Suprapubic skin (tissue), 4 donors: ENCODE measurements at places on chromosomes 3 and 15. TPM values are rescaled to one million over a fixed set of nuclear protein-coding genes. Genes with fewer than 3 reads are reported as not detected.

DNA sequence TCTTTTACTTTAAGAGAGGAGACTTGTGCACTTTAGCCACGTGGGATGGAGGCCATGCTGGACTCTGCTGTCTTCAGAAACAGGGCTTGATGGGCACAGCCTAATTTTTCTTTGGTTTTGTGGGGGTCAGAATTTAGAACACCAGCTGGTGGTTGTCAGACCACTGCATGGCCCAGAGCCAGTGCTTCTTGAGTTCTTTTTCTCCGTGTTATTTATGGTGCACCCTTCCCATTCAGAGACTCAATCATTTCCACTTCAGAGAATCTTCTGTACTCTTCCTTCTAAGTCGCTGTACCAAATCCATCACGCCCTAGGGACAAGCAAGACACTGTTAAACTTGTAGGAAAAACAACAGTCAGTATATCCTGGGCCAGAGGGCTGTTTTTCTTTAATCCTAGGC is 20.1 kb downstream of the PRR23A start:
- H3K36me3 ChIP-seq = no peaks in the 10 kb centered on the region
- H3K27ac ChIP-seq = no peak overlapping the region
- no peaks in the 10 kb centered on the region for H3K27me3 ChIP-seq
- DNase-seq = no peak
- H3K4me3 ChIP-seq = no peak overlapping the region

DNA sequence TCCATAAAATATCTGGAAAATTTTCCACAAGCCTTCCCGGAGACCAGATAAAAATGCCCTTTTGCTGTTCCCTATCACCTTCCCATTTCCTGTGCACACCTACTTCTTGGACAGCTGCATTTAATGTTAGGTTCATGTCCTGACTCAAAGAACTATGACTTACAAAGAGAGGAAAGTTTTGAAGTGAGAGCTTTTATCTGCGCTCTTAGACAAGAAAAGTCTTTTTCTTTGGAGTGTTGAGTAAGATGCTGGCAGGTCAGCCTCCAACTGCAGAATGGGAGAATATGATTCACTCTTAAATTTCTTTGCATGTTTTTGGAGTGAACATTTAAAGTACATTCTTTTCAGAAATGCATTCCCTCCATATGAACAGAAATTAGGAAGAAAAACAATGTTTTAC is 147.3 kb upstream of the DPH6 start:
- H3K36me3 ChIP-seq = no peaks in the 10 kb centered on the region
- DNase-seq = no peak
- no peak overlapping the region for H3K27ac ChIP-seq
- peaks cover 22% of the 10 kb centered on the region for H3K4me1 ChIP-seq

DNA sequence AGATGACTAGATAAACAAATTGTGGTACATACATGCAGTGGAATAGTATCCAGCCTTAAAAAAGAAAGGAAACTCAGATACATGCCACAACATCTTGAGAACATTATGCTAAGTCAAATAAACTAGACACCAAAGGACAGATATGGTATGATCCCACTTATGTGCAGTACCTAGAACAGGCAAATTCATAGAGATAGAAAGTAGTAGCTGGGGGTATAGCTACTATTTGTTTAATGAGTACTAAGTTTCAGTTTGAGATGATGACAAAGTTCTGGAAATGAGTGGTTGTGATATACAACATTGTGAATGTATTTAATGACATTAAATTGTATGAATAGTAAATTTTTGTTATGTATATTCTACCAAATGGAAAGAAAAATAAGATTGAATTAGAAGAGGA is 477.2 kb upstream of the CFAP20DC start:
- H3K36me3 ChIP-seq = no peaks in the 10 kb centered on the region
- no peak overlapping the region for H3K27ac ChIP-seq
- H3K4me1 ChIP-seq = no peaks in the 10 kb centered on the region
- peaks cover 9% of the 10 kb centered on the region for H3K27me3 ChIP-seq

GRCh38 chr15:55960946-55961345 is 32.5 kb downstream of the NEDD4 start:
- peaks cover 6% of the 10 kb centered on the region for H3K36me3 ChIP-seq
- no peak for DNase-seq
- no peaks in the 10 kb centered on the region for H3K27me3 ChIP-seq
- H3K4me3 ChIP-seq = no peak overlapping the region
- no peak overlapping the region for H3K27ac ChIP-seq
- H3K4me1 ChIP-seq = no peaks in the 10 kb centered on the region

DNA sequence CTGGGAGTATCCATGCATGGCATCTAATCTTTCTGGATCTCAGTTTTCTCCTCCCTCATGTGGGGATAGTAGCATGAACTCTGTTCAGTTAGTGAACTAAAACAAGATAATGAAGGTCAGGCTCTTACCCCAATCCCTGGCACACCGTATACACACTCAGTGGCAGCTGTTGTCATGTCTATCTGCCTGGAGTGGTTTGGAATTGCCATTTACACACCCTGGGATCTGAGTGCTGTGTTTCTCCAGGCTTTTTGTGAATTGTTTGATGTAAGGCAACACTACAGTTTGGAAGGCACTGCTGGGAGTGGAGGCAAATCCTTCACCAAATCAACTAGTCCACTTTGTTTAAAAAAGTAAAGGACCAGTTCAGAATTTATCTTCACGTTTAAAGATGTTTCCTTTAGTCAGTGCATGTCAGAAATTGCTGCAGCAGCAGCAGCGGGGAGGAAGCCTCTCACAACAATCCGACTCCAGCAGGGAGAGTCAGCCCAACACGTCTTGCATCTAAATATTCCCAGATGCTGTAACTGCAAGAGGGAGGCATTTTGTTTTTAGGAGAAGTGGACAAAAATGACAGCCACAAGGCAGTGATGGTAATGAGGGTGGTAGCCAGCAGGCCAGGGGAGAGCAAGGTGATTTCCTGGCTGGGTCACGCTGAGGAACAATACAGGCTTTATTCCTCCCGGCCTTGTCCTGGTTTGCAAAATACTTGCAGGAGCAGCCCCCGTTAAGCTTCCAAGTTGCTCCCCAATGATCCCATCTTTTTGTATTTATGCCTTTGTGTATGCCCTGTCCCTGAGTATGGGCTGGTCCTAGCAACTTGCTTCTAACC is 128.5 kb upstream of the LRIG1 start:
- no peak overlapping the region for H3K27ac ChIP-seq
- DNase-seq = no peak
- H3K27me3 ChIP-seq = no peaks in the 10 kb centered on the region
- H3K36me3 ChIP-seq = no peaks in the 10 kb centered on the region

DNA sequence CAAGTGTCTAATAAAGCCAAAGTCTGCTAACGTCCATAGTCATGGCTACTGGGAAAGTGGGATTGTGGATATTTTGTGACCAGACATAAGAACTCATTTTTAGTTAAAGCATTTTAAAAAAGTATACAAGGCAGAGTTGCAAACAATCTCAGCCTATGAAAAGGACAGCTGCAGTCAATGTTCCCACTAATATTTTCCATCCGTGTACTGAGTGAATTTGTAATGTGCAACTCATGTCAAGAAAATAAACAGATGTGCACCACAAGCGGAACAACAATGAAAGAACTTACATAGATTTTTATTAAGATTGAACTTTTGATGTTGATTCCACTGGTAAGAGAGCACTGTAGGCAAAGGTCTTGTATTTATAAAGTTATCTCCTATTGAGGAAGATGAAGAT is 231.3 kb upstream of the SEMA6D start:
- no peaks in the 10 kb centered on the region for H3K4me1 ChIP-seq
- DNase-seq = no peak
- H3K27ac ChIP-seq = no peak overlapping the region
- no peaks in the 10 kb centered on the region for H3K27me3 ChIP-seq
- H3K4me3 ChIP-seq = no peak overlapping the region
- no peaks in the 10 kb centered on the region for H3K36me3 ChIP-seq

DNA sequence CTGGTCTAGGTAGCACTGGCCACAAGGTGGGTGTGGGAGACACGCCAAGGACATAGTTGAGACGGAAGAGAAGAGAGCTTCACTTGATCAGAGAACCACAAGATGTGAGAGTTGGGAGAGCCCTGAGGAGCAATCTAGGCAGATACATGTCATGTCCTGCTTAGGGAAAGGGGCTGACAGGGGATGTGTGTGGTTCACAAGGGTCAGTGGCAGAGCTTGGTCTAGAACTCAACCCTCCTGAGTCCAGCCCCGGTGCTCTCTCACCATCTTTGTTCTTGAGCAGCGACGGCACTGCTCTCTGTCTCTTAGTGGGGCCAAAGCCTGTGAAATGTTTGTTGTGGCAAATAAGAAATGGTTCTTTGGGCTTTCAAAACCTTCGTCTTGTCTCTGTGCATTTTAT is 243.5 kb upstream of the ROPN1 start:
- H3K4me3 ChIP-seq = no peak overlapping the region
- DNase-seq = no peak
- H3K36me3 ChIP-seq = no peaks in the 10 kb centered on the region

DNA sequence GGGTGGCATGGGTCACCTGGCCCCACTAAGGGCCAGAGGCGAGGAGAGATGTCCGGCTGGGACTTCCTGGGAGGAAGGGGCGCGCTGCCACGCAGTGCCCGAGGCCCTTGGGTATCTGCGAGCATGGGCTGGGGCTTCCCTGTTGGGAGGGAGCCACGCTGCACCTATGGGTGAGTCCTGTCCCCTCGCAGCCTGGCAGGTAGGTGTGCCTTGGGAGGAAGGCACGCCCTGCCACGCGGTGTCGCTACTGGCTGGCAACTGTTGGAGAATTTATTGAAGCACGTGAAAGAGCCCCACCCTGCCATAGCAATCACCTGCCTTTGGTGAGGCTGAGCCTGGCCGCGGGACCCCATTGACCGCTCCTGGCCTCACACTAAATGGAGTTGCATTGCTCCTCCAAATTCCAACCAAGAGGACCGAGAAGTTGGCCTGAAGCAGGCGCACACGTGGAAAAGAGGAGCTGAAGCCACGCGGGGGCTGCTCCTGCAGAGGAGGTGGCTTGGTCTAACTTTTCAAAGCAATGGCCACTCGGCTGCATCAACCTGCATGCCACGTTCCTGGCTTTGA is 134.2 kb downstream of the TJP1 start:
- no peaks in the 10 kb centered on the region for H3K27me3 ChIP-seq
- H3K36me3 ChIP-seq = no peaks in the 10 kb centered on the region
- no peak overlapping the region for H3K27ac ChIP-seq
- H3K4me3 ChIP-seq = no peak overlapping the region
- DNase-seq = no peak

DNA sequence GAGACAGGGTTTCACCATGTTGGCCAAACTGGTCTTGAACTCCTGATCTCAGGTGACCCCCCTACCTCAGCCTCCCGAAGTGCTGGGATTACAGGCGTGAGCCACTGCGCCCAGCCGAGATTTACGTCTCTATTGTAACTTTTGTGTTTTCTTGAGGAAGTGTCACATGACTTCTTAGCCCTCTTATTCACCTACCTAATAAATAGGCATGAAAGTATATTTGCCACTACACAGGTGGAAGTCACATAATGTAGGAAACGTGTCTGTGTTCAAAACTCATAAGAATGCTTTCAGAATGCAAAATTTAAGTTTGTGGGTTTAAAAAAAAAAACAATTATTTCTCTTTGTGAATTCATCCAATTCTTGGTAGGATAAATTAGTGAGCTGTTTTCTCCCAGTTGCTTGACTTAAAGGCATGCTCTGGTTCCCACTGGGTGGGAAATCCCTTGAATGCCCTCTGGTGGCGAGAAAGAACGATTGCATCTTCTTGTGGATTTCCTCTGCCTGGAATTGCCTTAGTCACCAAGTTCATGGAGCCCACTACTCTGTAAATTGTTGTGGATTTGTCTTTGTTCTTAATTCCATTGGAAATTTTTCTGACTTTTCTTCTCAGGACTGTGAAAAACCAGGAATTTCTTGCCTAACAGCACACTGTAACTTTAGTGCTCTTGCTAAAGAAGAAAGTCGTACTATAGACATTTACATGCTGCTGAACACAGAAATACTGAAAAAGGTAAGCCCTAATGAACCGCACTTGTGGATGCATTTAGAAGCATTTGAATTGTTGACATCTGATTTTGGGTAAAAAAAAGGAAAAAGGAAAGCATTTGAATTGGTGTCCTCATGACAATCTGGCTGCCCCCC is 82.2 kb upstream of the CTDSPL start:
- no peak for DNase-seq
- no peaks in the 10 kb centered on the region for H3K4me1 ChIP-seq
- H3K27me3 ChIP-seq = no peaks in the 10 kb centered on the region

- no peak for DNase-seq
- H3K36me3 ChIP-seq = peaks cover 50% of the 10 kb centered on the region
Measured at GRCh38 chr15:40550341-40551037, 14.4 kb downstream of the CCDC32 start.

GRCh38 chr3:62954580-62954979 is 79.4 kb upstream of the CADPS start:
- no peak overlapping the region for H3K27ac ChIP-seq
- no peak overlapping the region for H3K4me3 ChIP-seq
- no peaks in the 10 kb centered on the region for H3K27me3 ChIP-seq
- no peak for DNase-seq
- H3K4me1 ChIP-seq = no peaks in the 10 kb centered on the region
- no peaks in the 10 kb centered on the region for H3K36me3 ChIP-seq

DNA sequence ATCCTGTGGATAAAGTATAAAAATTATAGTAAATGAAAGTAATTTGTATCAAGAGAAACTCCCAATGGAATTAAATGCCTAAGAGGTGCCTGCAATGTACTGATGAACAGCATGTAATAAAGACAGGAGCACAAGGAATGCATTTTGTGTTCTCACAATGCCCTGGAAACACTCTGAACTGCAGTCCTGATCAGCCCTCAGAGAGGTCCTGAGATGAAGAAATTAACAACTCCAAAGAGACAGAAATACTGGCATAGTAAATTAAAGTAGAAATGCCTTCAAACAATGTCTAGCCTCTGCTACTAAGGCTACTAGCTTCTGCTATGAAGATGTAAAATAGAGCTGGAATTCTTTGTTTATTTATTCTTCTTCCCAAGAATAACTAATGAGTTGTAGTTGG is 59.9 kb downstream of the CFAP20DC start:
- no peaks in the 10 kb centered on the region for H3K27me3 ChIP-seq
- H3K27ac ChIP-seq = no peak overlapping the region
- H3K4me3 ChIP-seq = no peak overlapping the region
- no peaks in the 10 kb centered on the region for H3K4me1 ChIP-seq

Gene WNT7A
- 3.9 TPM for total RNA-seq

Gene GOLGA6D
- total RNA-seq = 0.72 TPM

Gene BSN
- 0.16 TPM for total RNA-seq

Gene DPPA2
- not detected for total RNA-seq

Gene PLA2G4F
- 311 TPM for total RNA-seq

Gene GSK3B
- 53.8 TPM for total RNA-seq
